ENCODE measurements at places on chromosomes 12 and 14.

GRCh38 chr12:84497819-84498218 lies 414.8 kb downstream of the SLC6A15 start:
- no peak for DNase-seq

GRCh38 chr14:50943943-50944646 lies at the start of gene PYGL:
Gene PYGL, minus strand, starts transcription at chr14:50944483. Its CDS starts 80 bp downstream, at chr14:50944403.
- DNase-seq, result peak; percentile 7

GRCh38 chr14:101357038-101357437 lies 204.3 kb upstream of the DIO3 start:
- DNase-seq, result no peak

- no peak for DNase-seq
These were observed 199.6 kb upstream of the TMEM260 start for GRCh38 chr14:56379956-56380355.

- no peak for DNase-seq
These were observed 67.8 kb upstream of the NAP1L1 start for GRCh38 chr12:76152181-76152807.

- DNase-seq, result peak; percentile 29
These were observed 32.0 kb downstream of the TSHR start for GRCh38 chr14:80987235-80988032.

GRCh38 chr12:69332815-69333358 lies 15.3 kb upstream of the LYZ start:
- DNase-seq, result no peak

GRCh38 chr12:47574252-47575021 lies 131.4 kb downstream of the RPAP3 start:
- DNase-seq, result no peak

DNA sequence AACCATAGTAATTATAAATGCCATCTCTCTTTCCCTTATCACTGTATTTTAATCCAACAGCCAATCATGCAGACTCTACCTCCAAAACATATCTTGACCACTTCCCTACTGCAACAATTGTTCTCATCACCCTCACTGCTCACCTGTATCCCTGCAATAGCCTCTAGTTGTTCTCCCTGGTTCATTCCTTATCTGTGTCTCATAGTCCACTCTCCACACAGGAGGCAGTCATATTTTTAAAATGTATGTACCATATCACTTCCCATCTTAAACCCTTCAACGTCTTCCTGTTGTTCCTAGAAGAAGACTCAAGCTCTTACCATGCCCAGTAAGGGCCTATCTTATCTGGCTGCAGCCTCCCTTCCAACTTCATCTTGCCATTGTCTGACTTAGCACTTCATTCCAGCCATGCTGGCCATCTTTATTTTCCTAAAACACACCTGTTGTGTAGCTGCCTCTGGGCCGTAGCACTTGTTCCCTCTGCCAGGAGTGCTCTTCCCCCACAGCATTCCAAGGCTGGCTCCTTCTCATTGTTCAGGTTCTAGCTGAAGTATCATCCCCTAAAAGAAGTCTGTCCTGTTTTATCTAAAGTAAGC lies 27.8 kb upstream of the BHLHE41 start:
- DNase-seq, result no peak

DNA sequence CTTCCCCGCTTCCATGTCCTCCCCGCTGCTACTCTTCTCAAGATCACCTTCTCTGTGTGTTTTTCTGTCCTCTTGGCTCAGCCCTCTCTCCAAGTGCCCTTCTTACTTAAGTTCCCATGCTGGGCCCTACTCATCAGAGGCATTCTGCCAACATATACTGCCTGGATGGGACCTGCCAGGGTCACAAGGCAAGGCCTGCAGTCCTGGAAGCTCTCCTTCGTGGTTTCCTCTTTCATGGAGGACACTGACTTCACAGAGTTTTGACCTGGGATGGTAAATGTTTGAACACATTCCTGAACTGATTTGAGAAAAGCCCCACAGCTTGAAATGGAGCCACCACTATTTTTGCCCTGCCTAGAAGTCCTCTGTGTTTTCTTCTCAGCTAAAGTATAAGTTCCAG lies 140.9 kb downstream of the TMEM30B start:
- no peak for DNase-seq

DNA sequence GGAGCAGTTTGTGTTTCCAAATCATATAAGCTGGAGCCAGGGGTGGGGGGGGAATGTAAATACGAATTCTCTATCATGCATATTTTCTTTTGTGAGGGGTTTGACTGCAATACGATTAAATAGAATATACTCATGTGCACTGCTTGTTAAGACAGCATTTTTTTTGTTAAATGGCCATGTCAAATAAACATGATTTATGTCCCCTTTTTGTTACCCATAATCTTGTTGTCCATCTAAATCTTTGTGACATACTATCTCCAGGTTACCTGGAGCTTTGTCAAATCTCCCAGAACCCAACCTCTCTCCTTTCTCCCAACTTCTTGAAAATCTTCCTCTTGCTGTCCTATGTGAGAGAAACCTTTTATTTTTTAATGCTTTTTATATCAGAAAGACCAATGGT lies 233.1 kb downstream of the SLC25A21 start:
- no peak for DNase-seq

GRCh38 chr14:59328454-59328853 lies 136.7 kb downstream of the GPR135 start:
- no peak for DNase-seq

- no peak for DNase-seq
These were observed 492.1 kb upstream of the TMEM132C start for GRCh38 chr12:127774828-127775227.

DNA sequence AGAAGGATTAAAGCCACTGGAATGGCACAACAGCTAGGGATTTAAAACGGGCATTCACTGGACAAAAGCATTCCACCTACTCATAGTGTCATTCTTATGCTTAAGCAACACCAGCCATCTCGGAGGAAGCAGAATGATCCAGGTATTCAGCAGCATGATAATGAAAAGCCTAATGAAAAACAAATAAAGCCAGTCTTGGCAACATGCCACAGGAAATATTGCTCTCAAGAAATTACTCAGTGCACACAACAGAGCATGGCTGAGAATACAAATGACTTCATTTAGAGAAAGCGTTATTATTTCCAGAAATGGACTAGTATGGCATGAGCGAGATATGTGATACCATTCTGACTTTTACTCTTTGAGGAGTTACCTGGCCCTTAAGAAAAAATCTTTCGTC lies 442.2 kb downstream of the APAF1 start:
- no peak for DNase-seq

- no peak for DNase-seq
These were observed 95.8 kb downstream of the SLC15A4 start for GRCh38 chr12:128727999-128728398.

DNA sequence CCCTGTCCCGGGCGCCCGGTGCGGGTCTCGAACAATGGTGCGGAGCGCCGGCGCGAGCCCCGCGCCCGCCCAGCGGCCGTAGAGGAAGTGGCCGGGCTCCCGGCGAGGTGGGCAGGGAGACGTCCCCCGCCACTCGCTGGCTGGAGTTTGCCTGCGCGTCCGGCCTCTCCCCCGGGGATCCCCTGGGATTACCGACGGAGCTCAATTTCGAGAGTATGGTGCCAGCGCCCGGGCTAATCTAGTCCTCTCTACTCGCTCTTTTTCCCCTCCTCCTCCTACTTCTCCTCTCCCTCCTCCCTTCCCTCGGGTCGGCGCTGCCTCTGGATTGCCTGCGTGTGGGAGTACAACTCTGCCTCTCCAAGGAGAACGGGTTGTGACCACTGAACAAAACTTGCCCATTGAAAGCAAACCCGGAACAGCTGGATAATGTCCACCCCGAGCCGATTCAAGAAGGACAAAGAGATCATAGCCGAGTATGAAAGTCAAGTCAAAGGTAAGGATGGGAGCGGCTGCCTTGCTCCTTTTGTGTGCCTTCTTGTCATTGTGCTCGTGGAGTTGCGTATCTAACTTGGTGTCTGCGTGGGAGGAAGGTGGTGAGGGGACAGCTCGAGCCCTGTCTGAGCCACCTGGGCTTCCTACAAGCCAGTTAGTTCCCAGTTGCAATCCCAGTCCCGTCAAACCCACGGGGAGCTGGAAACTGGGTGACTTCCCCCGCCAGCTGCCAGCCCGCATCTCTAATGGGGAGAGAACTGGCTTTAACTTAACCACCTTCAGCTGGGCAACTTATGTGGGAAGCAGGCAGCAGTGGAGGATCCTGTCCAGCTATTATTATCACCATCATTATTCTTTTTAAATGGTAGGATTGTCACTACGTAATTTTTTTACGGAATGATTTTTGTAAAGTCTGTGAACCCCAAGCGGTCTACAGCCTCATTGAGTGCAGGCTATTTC lies at the start of gene SRGAP1:
Gene SRGAP1, plus strand, starts transcription at position 310 of the 951 bp plus-strand sequence. Its CDS starts 117 bp downstream, at position 427.
- no peak for DNase-seq

- no peak for DNase-seq
These were observed 10.9 kb downstream of the BTG1 start for GRCh38 chr12:92134638-92135274.

GRCh38 chr12:45431126-45431525 lies 215.2 kb downstream of the ANO6 start:
- no peak for DNase-seq

DNA sequence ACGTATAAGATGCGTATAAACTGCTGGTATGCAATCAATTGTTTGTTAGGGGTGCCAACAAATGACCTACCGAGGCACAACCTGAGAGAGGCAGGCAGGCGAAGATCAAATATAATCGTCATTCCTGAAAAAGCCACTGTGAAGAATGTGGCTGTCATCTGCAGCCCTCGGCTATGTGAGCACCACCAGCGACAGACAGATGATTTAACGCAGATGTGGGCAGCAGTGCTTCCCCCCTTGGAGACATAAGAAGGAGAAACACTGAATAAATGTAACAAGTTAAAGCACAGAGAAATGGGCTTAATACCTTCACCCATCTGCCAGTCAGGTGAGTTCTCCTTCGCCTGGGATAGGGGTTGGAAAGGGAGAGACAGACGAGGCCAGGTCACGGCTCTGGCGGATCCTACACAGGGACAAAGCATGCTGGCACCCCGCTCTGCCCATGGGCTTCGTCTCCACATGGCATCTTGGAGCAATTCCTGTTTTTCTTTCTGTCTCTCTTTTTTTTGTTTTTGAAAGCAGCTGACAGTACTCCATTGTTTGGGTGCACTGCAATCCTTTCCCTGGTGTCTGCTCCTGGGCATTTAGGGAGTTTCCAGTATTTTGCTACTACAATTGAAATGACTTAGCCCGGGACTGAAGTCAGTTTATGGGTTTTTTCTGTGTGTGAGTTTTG lies 28.1 kb downstream of the TNFAIP2 start:
- no peak for DNase-seq

DNA sequence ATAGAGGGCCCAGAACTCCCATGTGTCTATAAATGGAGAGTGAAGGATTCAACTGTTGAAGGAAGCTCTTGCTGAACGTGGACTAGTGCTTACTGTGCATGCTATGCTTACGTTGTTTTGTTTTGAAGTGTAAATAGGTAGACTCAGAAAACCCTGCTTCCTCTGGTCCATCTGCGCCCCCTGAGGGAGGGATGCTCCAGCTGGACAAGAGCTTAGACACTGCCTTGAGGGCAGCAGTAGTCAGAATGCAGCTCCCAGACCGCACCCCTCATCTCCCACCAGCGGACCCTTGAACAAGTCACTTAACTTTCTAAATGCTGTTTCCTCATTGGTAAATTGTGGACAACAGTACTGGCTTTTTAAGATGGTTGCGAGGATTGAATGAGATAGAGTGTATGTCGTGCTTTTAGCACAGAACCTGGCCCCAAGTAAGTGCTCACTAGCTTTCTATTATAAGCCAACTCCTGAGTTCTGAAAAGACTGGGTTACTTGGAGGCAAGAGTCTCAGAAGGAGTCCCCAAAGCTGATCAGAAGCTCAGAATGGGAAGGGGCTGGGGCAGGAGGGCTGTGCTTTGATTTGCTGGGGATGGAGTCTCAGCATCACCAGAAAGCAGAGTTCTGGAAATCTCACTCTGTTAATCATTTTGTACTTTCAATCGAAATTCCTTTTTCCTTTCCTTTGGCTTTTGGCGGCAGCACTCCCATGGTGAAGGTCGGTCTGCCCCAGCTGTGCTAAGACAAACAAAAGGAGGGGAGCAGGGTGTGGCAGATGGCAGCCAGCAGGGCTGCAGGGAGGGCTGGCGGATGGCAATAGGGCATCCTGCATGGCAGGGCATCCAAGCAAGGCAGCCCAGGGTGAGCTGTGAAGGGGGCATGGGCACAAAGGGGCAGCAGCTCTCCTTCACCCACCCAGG lies 15.6 kb downstream of the AGAP2 start:
- DNase-seq, result no peak

DNA sequence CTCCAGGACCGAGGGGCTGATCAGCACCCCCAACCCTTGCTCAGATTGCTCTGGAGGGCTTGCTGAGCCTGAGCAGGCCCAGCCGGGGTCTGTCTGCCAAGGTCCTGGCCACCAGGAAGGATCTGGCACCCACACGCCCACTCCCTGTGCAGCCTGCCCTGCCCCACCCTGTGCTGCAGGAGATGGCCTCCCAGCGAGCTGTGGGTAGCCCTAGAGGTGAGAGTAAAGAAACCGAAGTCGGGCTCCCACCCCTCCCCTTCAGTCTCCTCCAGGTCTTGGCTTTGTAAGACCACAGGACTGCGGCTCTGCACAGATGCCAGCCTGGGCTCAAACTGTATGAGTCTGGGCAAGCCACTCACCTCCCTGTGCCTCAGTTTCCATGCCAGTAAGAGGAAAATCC lies 307.8 kb downstream of the BCL11B start:
- no peak for DNase-seq

DNA sequence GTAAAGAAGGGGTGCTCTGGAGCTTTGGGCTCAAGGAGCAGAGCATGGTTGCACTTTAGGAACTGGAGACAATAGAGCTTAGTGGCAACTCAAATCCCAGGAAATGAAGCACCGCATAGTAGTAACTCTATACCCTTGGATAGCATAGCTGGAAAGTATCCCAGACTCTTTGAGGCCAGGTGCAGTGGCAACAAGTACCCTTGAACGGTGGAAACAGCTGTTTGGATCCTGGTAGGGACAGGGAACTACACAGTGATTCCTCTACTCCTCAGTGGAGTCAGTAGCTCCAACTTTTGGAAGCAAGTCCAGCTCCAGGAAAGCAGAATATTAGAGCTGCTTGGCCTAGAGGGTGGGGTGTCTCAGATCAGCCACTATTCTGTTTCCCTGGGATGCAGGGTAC lies 129.0 kb upstream of the WSCD2 start:
- DNase-seq, result no peak

DNA sequence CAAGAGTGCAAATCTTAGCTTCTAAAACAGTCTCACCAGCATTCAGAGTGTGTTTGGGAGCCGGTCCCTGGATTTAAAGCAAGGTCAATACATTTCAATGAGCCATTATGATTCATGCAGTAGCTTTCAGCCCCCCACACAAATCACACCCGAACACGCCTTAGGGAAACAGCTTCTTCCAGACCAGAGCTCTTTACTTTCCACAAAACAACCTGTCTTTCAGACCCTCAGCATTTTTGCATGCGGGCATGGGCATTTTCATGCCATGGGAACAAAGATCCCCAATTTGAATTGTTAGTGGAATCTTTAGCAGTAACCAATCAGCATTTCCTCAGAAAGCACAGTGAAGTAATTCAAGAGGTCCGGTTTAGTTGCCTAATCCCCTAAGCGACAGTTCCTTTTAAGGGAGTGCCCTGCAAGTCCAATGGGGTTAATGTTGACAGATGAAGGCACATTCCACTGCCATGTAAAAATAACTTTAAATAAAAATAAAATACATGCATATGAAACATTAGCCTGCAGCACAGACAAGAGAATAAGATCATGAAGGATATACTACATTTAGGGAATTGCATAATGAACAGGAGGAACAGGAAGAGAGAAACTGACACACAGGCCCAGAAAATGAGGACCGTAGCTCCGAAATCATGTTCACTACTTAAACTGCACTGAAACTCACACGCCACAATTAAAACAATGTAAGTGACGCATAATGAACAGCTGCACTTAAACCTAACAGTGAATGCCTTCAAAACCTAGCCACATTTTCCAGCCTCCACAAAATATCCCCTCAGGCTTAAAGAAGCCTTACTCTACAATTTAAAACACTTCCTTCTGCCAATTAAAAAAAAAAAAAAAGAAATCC lies 4.0 kb downstream of the VPS37B start:
- DNase-seq, result no peak

- no peak for DNase-seq
These were observed 39.8 kb downstream of the GPR68 start for GRCh38 chr14:91204657-91205056.

All from stimulated activated CD4-positive, alpha-beta T cell treated with anti-CD3 and anti-CD28 coated beads, Interleukin-15, amount 100 ng/mL, for 48 hours (primary cell).